MM.1S (cell line): ENCODE measurements at places on chromosomes 2 and 18.

- no peak for DNase-seq
These were observed 76.0 kb upstream of the PELI1 start for GRCh38 chr2:64220265-64220664.

GRCh38 chr18:12948050-12948804 lies 416 bp downstream of the SEH1L start:
- DNase-seq, result peak; percentile 96

- DNase-seq, result no peak
These were observed 35.1 kb upstream of the YWHAQ start for GRCh38 chr2:9665898-9666297.

GRCh38 chr2:65799141-65799854 lies 366.9 kb upstream of the SPRED2 start:
- no peak for DNase-seq

DNA sequence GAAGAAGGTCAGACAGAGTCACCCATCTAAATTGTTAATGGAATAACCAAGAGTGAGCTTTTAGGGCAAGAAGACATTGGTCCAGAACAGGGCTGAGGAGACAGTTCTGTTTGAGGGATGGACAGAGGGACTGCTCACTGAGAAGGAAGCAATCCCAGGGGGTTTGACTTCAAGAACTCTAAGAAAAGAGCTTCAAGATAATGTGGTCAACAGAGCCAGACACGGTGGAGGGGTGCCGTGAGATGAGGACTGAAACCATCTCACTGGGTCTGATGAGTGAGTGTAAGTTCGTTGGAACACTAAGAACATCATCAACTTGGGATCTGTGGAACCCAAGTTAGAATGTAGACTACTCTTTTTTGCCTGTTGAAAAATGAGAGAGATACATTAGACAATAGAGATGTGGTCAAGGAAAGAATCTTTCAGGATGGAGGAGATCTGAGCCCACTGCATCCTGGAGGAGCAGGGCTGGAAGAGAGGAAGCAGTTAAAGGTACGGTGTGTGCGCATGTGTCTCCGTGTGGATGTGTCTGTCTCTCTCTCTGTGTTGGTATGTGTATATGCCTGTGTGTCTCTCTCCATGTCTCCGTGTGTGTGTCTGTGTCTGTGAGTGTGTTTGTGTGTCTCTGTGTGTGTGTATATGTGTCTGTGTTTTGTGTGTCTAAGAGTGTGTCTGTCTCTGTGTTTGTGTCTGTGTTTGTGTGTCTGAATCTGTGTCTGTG lies 172.1 kb downstream of the MYCN start:
- no peak for DNase-seq

DNA sequence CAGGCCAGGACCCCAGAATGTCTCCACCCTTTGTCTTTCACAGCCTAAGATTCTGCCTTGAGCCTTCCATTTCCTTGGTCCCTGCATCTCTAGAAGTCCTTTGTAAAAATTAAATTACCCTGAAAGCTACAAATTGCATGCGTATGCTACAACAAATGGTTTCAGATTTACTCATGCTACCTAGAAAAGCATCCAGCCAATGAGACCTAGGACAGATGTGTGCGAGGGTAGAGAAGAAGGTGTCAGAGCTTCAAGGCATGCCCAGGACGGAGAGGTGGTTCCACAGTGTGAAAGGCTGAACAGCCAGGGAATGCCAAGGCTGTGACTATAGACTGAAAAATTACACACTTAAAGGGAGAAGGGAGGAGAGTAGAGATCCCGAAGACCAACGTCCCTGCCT lies 40.2 kb downstream of the CCBE1 start:
- DNase-seq, result no peak

GRCh38 chr2:174768557-174768956 lies 4.3 kb upstream of the CHRNA1 start:
- DNase-seq, result no peak

DNA sequence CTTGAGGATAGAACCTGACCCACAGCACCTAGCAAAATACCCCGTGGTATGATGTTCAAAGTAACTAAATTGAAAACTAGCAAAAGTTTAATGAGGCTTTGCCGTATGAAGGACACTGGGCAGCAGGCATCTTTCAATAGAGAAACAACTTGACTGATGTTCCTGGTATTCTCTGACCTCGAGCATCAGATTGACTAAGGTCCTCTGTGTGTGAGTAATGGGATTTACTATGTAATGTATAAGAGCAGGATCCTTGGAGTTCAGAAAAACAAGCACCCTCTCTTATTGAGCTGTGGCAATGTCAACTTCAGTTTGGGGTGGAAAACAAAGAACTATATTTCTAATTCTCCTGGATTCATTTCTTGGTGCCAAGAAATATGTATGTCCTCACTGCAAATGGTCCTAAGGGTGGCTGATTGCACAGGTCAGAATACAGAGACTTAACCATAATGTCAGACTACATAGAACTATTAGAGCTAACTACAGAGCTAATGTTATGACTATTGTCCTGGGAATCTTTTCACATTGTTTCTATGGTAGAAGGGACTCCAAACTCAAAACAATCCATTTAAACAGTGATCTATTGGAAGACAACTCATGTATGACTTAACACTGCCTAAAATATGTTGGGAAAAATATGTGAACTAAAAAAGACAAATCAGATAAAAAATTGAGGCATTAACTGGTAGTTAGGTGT lies 4.4 kb downstream of the TNFAIP6 start:
- no peak for DNase-seq

DNA sequence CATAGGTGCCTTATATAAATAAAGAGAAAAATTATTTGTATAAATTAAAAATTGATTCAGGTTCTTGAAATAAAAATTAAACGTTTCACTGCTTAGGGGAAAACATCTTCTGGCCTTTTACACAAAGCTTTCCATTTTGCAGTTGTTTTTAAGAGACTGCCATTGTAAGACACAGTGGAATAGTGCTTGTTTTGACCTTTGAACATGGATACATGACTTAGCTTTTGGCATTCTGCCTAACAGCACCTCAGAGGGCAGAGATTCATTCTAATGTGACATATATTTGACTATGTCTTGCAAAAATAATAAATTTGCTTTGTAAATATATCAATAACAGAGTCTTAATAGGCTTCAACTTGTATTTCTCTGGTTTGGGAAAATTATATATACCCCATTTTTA lies 142.1 kb downstream of the SLC4A10 start:
- DNase-seq, result no peak

GRCh38 chr2:161570424-161571050 lies 53.7 kb upstream of the SLC4A10 start:
- no peak for DNase-seq

DNA sequence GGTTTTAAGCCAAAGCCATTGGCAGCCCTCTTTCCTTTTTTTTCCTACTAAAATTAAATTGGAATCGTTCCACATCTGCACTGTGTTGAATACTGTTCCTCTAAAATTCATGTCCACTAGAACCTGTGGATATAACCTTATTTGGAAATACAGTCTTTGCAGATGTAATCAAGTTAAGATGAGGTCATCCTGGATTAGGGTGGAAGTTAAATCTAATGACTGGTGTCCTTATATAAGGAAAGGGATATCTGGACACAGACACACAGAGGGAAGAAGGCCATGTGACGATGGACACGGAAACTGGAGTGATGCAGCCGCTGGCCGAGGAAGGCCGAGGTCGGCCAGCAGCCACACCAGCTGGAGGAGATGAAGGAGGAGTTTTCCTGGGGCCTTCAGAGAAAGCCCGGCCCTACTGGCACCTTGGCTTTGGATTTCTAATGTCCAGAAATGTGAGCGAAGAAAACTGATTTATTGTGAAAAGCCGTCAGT lies 49.4 kb downstream of the LONRF2 start:
- DNase-seq, result no peak

DNA sequence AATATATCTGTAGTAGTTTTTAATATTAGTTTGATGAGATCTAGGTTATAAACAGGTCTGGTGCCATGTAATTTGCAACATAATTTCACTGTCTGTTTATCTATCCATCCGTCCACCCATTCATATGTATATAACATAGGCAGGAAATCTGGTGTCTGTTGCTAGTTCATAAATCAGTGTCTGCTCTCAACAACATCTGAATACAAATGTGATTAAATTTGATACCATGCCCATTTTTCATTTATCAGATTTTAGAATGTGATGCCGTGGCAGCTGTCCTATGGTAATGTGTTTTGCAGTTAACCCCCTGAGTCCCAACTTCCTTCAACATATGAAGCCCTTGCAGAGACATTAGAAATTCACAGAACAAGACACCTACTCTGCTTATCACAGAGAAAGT lies 228.4 kb downstream of the CMPK2 start:
- no peak for DNase-seq

DNA sequence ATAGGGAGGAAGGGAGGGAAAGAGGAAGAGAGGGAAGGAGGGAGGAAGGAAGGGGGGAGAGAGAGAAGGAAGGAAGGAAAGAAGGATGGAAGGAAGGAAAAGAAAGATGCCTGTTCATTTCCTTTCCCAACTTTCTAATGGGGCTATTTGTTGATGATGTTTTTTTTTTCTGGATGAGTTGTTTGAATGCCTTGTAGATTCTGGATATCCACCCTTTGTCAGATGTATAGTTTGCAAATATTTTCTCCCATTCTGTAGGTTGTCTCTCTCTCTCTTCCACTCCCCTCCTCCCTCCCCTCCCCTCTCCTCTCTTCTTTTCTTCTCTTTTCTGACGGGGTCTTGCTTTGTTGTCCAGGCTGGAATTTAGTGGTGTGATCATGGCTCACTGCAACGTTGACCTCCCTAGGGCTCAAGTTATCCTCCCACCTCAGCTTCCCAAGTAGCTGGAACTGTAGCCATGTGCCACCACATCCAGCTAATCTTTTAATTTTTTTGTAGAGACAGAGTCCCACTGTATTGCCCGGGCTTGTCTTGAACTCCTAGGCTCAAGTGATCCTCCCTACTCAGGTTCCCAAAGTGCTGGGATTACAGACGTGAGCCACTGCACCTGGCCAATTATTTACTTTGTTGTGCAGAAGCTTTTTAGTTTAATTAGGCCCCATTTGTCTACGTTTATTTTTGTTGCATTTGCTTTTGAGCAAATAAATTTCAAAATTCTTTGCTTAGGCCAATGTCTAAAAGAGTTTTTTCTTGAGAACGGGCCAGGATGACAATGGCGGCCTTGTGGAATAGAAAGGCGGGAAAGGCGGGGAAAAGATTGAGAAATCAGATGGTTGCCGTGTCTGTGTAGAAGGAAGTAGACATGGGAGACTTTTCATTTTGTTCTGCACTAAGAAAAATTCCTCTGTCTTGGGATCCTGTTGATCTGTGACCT lies 57.3 kb upstream of the FAM117B start:
- DNase-seq, result no peak

DNA sequence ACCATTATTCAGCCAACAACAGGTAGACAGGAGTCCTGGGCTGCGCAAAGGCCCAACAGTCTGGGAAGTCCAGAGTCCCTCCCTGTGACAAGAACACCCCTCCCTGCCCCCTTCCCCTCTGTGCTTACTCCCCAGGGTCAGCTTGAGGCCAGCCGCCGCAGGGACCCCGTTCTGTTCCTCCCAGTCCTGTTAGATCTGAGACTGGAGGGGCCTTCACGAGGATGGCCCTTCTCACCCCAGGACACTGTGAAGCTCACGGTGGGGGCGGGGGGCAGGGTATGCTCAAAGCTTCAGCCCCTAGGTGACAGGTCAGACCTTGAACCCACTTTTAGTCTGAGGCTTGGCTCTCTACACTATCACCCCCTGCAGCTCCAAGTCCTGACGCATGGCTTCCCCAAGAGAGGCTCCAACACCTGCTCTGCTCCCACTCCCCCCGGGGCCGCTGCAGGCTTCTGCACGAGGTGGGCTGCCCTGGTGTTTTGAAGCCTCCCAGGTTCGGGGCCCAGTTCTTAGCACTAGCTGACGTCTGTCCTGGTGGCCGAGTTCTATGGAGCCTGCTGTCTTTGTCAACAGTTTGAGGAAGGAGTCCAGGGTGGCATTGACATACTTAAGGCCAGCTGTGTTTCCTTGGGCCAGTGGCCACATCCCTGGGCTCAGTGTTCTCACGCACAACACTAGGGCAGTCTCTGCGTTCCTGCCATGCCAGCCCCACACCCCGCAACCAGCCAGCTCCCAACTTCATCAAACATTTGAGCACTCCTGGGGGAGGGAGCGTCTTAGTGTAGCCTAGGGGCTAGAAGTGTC lies 37.2 kb upstream of the HPCAL1 start:
- no peak for DNase-seq

DNA sequence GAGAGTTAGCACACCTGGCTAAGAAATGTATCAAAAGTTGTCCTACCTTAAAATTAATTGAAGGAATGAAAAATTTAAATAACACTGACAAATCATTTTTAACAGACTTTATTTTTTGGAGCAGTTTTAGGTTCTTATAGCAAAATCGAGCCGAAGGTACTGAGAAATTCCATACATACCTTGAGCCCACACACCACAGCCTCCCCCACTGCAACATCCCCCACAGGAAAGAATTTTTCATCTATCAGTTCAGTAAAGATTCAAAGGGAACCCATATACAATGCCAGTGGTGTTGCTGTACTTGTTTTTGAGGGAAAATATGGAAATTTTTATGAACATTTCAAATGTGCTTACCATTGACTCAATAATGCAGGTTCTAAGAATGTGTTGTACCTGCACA lies 169.8 kb upstream of the HS6ST1 start:
- DNase-seq, result no peak

GRCh38 chr2:61714210-61714609 lies 139.7 kb downstream of the FAM161A start:
- DNase-seq, result no peak

- peak; percentile 28 for DNase-seq
These were observed 650 bp downstream of the ORMDL1 start for GRCh38 chr2:189783451-189783926.

- DNase-seq, result no peak
These were observed 38.4 kb downstream of the ZAP70 start for GRCh38 chr2:97751752-97752151.

DNA sequence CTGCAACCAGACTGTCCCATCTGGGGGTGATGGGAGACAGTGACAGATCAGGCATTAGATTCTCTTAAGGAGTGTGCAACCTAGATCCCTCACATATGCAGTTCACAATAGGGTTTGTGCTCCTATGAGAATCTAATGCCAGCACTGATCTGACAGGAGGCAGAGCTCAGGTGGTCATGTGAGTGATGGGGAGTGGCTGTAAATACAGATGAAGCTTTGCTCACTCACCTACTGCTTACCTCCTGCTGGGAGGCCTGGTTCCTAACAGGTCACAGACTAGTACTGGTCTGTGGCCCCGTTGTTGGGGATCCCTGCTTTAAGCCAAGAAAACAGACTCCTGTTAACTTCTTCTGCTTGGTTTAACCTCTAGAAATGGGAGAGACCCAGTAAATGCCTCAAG lies 3.2 kb downstream of the CYP27A1 start:
- DNase-seq, result no peak

GRCh38 chr2:119712571-119712970 lies 33.6 kb downstream of the TMEM177 start:
- no peak for DNase-seq

DNA sequence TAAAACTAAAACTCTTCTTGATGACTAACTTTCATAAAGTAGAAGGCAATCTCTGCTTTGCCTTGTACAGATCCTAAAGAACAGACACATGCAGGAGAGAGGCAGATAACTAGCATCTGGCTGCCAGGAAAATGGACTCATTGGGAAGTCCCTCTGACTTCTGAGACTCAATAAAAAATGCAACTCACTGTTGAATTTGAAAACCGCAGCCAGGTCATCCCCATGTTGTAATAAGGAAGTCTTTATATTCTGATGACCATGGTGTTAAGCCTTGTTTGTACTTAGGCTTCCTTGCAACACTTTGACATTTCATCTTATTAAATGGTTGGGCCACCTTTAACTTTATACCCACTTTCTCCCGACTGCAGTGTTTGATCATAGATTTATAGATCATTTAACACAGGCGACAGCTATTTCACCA lies 375.1 kb upstream of the KCNH7 start:
- DNase-seq, result peak; percentile 20
